ENCODE measurements at places on chromosomes 4 and X. TPM values are rescaled to one million over a fixed set of nuclear protein-coding genes. Genes with fewer than 3 reads are reported as not detected.

DNA sequence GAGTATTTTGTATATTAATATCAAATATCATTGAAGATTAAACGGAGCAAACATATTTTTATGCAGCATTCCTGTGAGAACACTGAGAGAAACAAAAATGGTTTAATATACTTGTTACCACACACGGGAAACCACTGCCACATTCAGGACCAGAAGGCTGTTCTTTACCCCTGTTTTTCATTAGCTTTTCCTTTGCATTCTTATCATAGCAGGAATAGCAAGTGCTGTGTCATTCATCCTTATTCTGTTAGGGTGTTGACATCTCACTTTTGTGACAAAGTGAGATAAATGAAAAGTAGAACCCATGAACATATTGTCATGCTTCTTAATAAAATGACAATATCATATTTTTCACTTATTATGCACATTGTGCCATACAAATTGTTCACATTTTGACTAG lies 212.4 kb upstream of the NDST4 start:
- no peaks in the 10 kb centered on the region for H3K36me3 ChIP-seq
- H3K4me3 ChIP-seq = no peak overlapping the region
- H3K4me1 ChIP-seq = no peaks in the 10 kb centered on the region
- no peak for DNase-seq
- H3K27me3 ChIP-seq = no peaks in the 10 kb centered on the region

GRCh38 chr4:5933996-5934831 lies 41.3 kb upstream of the CRMP1 start:
- DNase-seq = no peak
- no peak overlapping the region for H3K27ac ChIP-seq
- no peak overlapping the region for H3K4me3 ChIP-seq
- no peaks in the 10 kb centered on the region for H3K36me3 ChIP-seq
- no peaks in the 10 kb centered on the region for H3K4me1 ChIP-seq

DNA sequence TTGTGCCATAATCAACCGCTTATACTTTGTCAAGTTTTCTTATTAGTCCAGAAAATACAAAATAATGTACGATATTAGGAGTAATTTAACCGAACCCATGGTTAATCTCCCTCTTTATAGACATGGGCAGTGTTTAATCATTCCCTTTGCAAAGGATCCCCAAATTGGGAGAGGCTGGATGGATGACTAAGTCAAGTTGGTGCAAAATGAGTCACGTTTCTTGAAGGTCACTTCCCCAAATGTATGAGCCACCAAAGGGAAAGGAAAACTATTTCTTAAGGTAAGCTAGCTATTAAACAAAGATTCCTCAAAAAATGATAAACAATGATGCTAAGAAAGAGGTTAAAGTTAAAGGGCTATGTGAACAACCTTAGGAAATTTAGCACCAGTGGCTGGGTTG lies 17.5 kb downstream of the MAML3 start:
- H3K27ac ChIP-seq = no peak overlapping the region
- no peaks in the 10 kb centered on the region for H3K27me3 ChIP-seq
- no peak overlapping the region for H3K4me3 ChIP-seq
- no peaks in the 10 kb centered on the region for H3K4me1 ChIP-seq

DNA sequence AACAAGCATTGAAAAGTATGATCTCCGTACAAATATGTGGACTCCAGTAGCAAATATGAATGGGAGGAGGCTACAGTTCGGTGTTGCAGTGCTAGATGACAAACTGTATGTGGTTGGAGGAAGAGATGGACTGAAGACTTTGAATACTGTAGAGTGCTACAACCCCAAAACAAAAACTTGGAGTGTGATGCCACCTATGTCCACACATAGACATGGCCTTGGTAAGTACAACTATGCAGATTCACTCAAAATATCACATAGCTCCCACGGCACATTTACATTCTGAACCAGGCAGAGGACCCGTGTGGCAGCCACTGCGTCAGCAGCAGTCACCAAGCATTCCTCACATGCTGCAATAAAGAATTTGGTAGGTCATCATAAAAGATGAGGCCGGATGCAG lies 41.3 kb downstream of the KLHL5 start:
- H3K4me1 ChIP-seq = no peaks in the 10 kb centered on the region
- peaks cover 10% of the 10 kb centered on the region for H3K36me3 ChIP-seq
- no peak overlapping the region for H3K27ac ChIP-seq
- no peak overlapping the region for H3K4me3 ChIP-seq
- no peaks in the 10 kb centered on the region for H3K27me3 ChIP-seq
- no peak for DNase-seq

DNA sequence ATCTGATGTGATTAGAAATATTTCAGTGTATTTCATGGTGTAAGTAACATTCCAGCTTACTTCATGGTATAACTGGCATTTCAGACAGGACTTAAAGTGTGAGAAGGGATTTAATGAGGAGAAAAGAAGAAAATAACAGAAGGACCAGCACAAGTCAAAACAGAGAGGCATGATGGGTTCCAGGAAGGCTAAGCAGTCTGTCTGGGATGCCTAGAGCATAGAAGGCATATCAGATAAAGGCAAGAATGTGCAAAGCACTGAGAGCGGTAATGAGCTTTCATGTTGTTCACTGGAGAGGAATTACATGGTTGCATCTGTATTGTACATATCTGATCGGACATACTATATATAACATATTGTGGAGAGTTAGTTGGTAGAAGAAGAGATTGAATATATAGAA lies 54.2 kb downstream of the GRID2 start:
- no peak overlapping the region for H3K4me3 ChIP-seq
- H3K36me3 ChIP-seq = no peaks in the 10 kb centered on the region
- no peaks in the 10 kb centered on the region for H3K27me3 ChIP-seq
- H3K27ac ChIP-seq = no peak overlapping the region
- no peak for DNase-seq

KCND1 gene
- 2.2 TPM for total RNA-seq

ADH7 gene
- total RNA-seq = not detected

NDST3 gene
- 0.09 TPM for total RNA-seq

DDX3X gene
- 275 TPM for total RNA-seq

AKAP14 gene
- total RNA-seq = not detected

GPR50 gene
- not detected for total RNA-seq

SLC4A4 gene
- 37.1 TPM for total RNA-seq

PQBP1 gene
- 61.3 TPM for total RNA-seq
